ENCODE measurements at places on chromosomes 2 and 18.

DNA sequence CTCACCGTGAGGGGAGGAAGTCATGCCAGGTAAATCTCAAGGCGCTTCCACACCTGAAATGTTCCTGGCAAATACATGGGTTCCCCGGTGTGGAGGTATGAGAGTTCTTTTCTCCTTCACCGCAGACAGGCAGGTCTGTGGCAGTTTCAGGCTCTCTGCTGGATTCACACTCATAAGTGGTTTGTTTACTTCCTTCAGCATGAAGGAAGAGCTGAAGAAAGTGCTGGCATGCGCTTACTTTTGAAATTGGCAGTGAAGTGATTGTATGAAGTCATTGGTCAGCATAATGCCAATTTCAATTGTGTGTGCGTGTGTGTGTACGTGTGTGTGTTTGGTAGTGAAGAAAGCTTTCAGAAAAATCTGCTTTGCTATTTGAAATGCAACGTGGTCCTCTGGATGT, 43.4 kb downstream of the RNF144A start:
- DNase-seq = no peak

GRCh38 chr2:136766073-136766404, 694 bp downstream of the THSD7B start:
- DNase-seq = no peak

DNA sequence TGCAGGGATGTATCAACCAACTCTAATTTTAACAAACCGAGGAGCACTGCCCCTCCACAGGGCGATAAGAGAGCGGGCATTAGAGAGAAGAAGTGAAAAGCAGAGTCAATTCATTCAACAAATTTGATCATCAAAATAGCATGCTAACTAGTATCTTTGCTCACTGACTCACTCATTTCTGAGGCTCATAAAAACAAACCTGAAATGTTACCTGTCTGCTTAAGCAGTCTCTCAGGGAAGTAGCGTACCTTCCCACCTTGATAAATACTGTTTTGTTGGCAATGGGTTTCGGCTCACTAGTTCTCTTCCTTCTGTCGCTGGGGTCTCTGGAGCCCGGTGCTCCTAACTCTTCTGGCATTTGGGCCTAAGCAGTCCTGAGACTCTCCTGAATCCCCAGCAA, 248.8 kb downstream of the IRS1 start:
- no peak for DNase-seq

GRCh38 chr2:220046507-220046906, 419.1 kb downstream of the SLC4A3 start:
- DNase-seq = no peak

DNA sequence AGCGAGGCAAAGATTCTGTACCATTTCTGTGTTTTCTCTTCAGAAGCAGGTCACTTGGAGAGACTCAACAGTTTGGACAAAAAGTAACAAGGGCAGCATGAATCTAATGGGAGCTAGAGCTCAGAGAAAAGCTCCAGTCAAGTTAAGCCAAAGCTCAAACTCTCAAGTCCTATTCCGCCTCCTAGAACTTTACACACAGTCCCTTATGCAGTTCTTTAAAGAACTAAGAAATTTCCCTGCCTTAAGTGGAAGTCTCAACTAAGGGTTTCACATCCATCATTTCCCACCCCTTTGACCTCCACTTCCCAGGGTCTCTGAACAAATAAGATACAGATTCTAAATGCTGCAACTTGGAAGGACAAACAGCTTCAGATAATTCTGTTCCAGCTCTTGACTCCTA, 121.3 kb upstream of the RNU4ATAC start:
- no peak for DNase-seq

GRCh38 chr2:86706220-86706619, 13.9 kb upstream of the RMND5A start:
- DNase-seq = no peak

GRCh38 chr2:26299471-26300101, 46.4 kb upstream of the SELENOI start:
- no peak for DNase-seq

DNA sequence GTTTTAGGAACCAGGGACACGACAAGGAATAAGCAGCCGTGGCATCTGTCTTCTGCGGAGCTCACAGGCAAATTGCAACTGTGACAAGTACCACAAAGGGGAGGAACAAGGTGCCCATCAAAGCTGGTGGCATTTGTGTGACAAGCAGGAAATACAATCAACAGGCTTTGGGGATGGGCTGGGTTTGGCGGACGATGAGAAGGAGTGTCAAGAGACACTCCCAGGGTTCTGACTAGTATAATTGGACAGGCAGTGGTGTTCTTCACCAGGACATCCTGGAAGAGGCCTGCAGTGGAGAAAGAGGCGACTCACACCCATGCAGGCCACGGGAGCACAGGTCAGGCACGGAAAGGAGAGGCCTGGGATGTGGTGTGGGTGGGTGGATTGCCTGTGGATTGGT, 14.2 kb upstream of the SPATA3 start:
- no peak for DNase-seq

DNA sequence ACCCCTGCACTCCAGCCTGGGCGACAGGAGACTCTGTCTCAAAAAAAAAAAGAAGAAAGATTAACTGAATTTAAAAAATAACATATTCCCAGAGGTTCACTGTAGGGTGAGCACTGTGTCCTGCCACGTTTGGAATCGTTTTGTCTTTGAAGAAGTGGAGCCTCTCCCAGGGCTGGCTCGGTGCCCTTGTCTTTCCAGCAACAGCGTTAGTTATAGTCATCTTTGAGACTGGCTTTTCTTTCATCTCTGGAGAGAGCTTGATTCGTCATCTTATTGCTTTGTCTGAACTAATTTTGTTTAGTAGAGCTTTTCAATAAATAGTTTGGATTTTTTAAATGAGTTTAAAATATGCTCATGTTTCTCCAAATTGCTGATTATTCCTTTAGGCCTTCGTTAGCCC, 50.5 kb downstream of the IMPA2 start:
- no peak for DNase-seq

GRCh38 chr18:48680339-48681250, 141.8 kb downstream of the CTIF start:
- DNase-seq = no peak
